ENCODE measurements at places on chromosomes 6 and 20.

GRCh38 chr6:125711013-125711675, 38.3 kb upstream of the HEY2 start:
- DNase-seq = no peak

GRCh38 chr6:117267054-117267347, 1.6 kb downstream of the VGLL2 start:
- DNase-seq = no peak

GRCh38 chr20:4592316-4593148, 129.2 kb upstream of the PRND start:
- DNase-seq = peak; percentile 10

DNA sequence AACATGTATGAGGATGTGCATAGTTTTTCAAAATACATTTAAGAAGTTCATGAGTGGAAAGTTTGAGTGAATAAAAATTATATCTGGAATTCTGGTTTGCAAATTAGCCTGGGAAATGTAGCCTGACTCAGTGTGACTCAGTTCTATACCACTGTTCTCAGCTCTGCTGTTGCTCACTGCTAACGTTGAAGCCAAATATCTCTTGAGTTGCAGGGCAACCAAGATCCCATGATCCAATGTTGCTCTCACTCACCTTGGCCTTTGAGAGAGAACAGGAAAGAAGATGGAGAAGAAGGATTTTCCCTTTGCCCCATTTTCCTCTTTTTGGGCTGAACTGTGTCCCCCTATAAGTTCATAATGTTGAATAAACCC, 28.9 kb downstream of the PSMB9 start:
- no peak for DNase-seq

DNA sequence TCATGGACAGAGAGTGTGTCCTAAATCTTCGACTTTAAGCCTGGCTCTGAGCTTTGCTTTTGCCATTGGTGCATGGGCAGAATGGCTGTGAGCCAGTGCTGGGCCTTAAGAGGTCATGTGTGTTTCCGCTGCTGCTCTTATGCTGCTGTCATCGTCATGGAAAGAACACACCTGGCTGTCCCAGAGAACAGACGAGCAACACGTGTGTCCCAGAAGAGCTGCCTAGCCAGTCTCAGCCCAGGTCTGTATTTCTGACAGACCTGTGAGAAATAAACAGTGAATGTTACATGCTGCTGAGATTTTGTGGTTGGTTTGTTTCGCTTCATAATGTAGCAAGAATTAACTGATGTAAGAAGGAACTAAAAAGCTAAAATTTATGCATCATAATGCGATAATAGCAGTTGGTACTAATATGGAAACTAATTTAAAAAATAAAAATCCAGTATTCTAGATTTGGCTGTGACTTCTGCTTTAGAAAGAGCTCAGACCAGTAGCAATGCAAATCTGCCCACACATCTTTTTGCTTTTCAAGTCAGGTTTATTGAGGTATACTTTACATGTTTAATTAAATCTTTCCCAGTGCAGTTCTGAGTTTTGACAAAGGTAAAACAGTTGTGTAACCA, 11.5 kb upstream of the SCP2D1 start:
- no peak for DNase-seq

DNA sequence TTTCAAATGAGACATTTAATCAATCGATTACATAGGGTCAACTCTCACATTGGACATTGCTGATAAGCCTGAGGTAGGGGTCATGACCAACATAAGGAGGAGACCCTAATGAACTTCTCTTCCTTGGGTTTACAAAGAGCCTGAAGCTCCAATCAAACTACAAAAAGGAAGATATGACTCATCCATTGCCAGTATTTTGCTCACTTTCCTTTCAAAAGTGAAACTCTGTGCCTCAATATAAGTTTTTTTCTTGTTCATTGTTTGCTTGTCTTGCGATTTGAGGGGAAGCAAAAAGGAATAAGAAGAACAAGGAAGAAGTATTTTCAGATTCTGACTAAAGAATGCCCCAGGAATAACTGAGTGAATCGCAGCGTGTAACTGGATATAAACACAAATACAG, 38.8 kb upstream of the KHDRBS2 start:
- DNase-seq = no peak

GRCh38 chr6:138035070-138035469, 72.1 kb downstream of the PERP start:
- no peak for DNase-seq

GRCh38 chr20:56911946-56912345, 282.8 kb downstream of the TFAP2C start:
- no peak for DNase-seq

DNA sequence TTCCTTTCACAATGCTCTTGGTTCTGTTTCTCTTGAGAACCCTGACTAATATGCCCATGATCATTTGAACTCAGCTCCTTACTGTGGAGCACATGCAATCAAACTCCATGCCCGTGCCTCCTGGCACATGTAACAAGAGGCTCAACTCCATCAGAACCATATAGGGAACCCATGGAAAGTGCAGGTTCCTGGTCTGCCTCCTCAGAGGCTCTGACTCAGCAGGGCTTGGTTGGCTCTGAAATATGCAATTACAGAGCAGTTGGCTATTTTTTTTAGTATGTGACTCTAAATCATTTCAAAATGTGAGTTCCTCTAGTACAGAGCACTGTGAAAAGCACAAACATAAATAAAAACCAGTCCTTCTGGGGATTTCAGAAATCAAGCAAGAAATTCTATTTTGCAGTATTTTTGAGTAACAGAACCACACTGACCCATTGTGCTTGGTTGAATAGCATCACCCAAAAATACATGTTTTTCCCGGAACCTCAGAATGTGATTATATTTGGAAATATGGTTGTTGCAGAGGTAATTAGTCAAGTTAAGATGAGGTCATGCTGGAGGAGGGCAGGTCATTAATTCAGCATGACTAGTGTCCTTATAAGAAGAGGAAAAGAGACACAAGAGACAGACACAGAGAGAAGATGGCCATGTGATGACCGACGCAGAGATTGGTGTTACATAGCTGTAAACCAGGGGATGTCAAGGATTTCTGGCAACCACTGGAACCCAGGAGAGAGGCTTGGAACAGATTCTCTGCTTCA, 13.2 kb upstream of the MAP3K4 start:
- no peak for DNase-seq

DNA sequence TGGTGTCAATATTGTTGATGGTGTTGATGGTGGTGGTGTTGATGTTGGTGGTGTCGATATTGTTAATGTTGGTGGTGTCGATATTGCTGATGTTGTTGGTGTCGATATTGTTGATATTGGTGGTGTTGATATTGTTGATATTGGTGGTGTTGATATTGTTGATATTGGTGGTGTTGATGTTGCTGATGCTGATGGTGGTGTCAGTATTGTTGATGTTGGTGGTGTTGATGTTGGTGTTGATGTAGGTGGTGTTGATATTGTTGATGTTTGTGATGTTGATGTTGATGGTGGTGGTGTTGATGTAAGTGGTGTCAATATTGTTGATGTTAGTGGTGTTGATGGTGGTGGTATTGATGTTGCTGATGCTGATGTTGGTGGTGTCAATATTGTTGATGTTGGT, 240.0 kb downstream of the CDH4 start:
- no peak for DNase-seq

- no peak for DNase-seq
These were observed 98.4 kb upstream of the PREP start for GRCh38 chr6:105501246-105501645.

GRCh38 chr6:86010915-86011786, 368.5 kb upstream of the SYNCRIP start:
- DNase-seq = no peak

DNA sequence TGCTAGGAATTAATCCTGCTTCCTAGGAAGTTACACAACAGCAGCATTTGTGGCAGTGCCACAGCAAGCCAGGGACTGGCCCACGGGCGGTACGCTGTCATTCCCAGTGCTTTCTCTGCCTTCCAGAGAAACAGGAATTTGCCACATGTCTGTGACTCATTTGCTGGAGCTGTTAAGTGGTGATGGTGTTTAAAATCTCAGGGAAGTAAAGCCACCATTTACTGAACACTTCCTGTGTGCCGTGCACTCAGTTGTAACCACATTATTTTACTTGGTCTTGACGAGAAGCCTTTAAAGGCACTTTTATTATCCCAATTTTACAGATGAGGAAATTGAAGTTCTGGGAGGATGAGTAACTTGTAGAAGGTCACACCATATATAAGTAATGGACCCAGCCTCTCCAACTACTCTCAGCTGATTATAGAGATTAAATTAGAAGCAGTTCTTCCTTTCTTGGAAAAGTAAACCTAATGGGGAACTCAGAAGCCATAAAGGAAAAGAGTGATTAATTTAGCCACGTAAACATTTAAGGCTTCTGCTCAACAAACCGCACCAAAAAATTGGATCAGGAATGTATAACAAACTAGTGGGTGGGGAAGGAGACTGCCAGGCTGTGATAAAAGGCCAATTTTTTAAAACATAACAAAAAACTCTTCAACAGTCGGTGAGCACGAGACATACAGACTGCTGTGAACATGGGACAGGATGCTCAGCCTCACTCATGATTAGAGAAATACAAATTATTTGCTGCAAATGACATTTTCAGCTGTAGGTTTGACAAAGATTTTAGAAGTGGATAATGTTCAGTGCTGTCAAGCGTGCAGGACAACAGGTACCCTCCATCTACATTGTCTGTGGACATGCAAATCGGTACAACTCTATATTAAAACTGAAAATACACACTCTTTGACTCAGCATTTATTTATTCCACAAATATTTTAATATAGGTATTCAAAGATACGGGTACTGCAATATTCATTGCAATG, 311.2 kb downstream of the NRN1 start:
- DNase-seq = no peak

DNA sequence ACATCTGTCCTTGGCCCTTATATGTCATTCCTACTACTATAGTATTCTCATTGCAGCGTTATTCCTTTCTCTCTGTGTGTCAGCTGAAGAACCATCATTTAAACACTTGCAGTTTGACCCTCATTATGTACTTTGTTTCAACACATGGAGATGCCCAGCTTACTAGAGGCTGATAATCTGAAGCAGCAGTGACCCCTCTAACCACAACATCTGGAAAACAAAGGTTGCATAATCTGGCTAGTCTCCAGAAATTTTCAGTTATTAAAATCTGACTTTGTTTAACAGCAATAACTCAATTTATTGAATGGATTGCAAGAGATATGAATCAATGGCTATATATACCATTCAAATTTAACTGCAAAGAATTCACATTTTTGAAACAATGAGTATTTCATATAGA, 6.6 kb upstream of the PHIP start:
- no peak for DNase-seq

DNA sequence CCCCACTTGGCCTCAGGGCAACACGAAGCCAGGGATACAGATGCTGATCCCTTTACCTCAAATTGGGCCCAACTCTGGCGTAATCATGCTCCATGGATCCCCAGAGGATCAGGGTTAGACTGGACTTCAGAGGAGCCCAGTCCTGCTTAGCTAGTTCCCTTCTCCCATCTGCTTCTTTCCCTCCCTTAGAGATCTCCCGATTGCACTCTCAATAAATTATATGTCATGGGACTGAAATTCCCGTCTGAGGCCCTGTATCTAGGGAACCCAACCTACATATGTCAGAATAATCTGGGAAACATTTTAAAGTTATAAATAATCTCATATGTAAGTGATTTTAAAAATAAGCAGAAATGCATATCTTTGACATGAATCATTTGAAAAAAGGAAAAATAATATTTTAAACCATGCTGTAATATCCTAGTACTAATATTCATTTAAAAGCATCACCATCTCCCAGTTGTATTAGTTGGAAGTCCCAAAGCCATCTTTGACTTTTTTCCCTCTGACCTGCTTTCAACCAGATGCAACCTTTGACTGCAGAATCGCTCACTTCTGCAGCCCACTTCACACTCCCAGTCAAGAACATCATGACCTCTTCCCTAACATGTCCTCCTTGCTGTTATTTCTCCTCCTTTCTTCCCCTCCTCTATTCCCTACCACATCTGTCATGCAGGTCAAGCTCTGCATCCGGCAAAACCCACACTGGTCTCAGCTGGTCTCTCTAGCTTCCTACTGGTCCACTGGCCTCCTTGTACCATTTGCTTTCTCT, 393.6 kb downstream of the BTBD3 start:
- no peak for DNase-seq

GRCh38 chr6:9252799-9253198, 817.5 kb upstream of the SLC35B3 start:
- no peak for DNase-seq

DNA sequence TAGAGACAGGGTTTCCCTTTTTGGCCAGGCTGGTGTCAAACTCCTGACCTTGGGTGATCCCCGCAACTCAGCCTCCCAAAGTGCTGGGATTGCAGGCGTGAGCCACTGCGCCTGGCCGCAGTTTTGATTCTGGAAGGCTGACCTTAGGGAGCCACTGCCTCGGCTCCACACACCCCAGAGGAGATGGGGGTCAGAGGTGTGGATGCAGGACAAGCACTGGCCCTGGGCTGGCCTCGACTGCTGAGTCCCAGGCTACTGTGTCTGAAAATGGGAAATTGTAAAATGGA, 1.5 kb downstream of the ZBP1 start:
- DNase-seq = no peak

GRCh38 chr6:96878143-96878542, 19.5 kb downstream of the NDUFAF4 start:
- DNase-seq = no peak

DNA sequence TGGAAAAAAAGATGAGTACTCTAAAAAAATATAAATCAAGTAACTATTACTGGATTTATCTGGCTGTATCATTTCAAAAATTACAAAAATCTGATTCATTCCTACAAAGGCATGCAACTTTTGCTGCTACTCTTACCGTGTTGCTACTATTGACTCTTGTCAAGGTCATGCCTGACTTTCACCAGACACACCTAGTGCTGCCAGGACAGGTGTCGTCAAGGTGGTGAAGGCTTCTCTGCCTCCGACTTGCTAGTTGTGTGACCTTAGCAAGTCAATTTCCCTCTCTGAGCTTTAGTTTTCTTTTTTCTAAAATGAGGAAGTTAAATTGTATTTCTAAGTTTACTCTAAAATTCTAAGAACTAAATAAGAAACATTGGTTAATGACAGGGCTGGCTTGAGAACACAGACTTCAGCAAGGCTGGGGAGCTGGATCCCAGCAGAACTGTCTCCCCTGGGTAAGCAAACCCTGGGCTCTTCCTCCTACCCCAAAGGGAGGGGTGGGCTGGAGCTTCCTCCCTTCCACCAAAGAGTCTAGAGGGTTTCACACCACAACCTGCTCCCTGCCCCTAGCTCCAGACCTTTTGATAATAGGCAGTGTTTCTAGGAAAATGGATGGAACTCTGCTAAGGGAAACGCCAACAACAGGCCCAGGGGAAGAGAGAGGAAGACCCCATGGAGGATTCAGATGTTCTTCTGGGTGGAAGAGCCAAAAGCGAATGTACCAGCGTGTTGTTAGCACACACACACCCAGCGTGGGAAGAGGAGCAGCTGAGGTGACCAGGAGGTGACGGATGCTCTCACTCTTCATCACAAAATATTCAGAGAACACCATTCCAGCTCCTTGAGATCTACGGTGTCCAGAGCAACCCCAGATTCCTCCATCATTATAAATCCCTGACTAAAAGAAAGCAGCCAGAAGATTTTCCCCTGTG, 47.9 kb upstream of the CITED2 start:
- no peak for DNase-seq

DNA sequence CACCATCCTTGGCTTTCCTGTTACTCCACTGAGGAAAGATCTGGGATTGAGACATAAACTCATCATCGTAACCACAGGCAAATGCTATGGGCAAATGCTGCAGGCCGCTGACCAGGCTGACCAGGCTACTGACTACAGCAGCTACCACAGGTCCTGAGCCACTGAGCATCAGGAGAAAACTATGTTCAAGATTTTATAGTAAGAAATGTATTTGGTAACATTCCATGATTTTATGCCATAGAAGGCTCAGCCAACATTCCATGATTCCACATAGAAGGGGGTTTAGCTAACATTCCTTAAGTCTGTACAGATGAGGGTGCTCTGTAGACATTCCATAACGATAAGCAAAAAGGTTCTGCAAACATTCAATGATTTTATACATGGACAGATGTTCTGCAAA, 16.1 kb upstream of the B4GALT5 start:
- no peak for DNase-seq

All from stimulated activated CD8-positive, alpha-beta memory T cell treated with anti-CD3 and anti-CD28 coated beads, Interleukin-7, amount 100 ng/mL, for 1 hour (primary cell).